ENCODE measurements at places on chromosomes 11 and 22.

- no peak for DNase-seq
Observed at GRCh38 chr22:38449776-38450175, 5.2 kb downstream of the KCNJ4 start.

DNA sequence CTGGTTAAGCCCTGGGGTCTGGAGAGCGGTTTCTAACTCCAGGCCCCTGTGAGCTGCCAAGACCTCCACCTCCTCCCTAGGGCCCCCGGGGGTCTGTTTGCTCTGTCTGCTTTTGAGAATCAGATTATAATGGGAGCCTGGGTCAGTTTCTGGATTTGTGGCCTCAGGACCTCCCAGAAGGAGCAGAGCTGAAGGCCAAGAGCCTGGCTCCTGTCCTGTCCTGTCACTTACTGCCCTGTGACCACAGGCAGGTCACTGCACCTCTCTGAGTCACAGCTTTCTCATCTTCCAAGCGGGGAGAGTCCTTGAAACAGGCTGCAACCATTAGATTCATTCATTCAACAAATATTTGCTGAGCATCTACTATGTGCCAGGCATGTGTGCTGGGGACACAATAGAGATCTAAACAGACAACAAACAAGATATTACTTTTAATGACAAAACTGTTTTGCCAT lies 87.3 kb upstream of the FGF3 start:
- DNase-seq, result no peak

DNA sequence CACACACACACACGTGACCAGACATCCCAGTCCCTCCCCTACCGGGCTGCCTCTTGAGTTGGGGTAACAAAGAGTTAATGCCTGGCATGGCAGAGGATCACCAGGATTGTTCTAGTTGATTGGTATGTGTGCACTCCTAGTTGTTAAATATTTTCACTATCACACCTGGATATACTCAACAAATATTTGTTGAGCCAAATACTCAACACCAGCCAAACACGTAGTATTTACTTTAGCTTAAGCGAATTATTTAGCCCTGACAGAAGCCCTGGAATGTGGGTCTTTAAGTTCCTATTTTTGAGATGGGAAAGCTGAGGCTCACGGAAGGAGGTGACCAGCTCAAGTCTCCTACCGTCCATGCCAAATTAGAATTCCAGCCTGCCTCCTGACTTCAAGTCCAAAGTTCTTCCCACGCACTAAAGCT lies 10.5 kb downstream of the CD3E start:
- DNase-seq, result no peak

GRCh38 chr22:49086181-49086580 lies 741.5 kb downstream of the BRD1 start:
- no peak for DNase-seq

- no peak for DNase-seq
Observed at GRCh38 chr11:38543311-38543710, 1945.3 kb upstream of the RAG2 start.

DNA sequence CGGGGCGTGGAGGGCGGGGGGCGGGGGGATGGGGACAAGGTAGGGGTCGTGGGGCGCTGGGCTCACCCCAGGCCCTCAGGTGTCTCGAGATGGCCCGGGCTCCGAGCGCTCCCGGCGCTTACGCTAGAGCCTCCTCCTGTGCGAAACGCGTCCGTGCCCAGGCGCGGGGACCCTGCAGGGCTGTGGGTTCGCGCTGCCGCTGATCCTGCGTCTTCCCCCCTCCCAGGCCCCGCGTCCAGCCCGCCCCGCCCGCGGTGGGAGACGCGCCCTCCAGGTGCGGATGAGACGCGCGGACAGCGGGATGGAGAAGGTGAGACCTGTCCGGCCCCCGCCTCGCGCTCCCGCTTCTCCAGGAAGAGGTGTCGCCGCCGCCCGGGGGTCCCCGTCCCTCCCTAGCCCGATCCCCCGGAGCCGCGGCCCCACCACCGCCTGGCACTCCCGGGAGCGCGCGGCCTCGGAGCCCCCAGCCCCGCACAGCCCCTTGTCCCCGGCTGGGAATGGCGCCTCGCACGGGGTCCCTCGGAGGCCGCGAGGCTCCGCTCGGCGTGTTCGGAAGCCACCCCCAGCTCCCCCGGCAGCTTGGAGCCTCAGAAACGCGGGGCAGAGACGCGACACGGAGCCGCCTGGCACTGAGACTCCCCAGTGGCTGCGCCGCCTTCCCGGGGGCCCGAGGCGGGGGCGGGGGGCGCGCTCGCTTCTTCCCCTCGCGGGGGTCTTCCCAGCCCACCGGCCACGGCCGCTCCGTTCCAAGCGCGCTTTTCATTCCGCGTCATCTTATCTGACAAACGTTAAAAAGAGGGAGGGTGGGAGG lies 27.6 kb upstream of the TOLLIP start:
- DNase-seq, result peak; percentile 39
